ENCODE measurements at places on chromosomes 7 and 10.

- DNase-seq: no peak
These were observed 33.0 kb downstream of the RASGEF1A start for GRCh38 chr10:43233601-43234430.

GRCh38 chr10:79044846-79045245 is 23.9 kb upstream of the ZMIZ1 start:
- DNase-seq: no peak

DNA sequence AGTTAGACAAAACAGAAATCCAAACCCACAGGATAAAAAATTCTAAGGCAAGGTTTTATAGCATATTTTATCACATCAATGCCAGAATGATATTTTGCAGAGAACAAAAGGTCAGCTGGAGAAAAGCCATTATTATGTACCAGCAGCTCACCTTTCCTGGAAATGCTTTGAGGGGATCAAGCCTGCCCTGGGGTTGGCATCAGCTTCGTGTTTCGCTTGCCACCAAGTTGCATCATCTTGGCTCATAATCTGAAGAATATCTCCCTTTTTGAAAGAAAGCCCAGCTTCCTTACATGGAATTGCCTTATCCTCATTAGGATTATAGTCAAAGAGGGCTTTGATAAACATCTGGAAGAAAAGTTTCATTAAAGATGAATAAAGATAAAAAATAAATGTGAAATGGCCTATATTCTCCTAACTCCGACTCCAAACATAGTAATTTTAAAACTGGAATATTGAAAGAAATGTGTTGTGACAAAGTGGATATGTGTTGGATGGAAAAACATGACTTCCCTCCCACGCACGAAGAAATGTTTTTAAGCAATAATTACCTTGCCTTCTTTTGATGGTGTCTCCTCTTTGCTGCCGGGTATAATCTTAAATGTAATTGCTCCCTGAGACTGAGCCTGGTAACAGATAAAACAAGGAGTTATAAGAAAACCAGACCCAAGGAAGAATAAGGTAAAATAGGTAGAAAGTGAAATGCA is 121.3 kb upstream of the ODAD2 start:
- DNase-seq: no peak

DNA sequence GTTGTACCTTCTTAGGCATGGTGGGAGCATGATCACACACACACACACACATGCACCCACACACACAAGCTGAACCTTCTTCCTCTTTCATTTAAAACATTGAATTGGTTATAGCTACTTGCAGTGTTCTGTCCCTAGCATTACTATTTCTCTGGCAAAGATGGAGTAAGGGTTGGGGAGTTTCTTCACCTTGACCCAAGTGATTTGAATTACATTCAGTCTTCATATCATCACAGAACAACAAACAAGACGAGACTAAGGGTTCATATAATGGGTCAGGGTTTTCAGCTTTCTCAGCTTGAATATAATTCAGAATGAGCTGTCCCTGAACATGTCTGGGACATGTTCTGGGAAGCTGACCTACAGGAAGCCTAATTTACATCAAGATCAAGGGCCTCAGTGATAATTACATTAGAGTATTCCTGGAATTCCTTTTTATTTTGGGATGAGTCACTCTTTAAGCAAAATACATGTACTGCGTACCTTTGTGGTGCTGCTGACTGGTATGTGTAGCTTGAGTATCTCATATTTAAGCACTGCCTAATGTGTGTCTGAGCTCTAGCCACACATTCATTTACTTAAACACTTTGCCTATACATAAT is 213.5 kb upstream of the TMEM229A start:
- no peak for DNase-seq

DNA sequence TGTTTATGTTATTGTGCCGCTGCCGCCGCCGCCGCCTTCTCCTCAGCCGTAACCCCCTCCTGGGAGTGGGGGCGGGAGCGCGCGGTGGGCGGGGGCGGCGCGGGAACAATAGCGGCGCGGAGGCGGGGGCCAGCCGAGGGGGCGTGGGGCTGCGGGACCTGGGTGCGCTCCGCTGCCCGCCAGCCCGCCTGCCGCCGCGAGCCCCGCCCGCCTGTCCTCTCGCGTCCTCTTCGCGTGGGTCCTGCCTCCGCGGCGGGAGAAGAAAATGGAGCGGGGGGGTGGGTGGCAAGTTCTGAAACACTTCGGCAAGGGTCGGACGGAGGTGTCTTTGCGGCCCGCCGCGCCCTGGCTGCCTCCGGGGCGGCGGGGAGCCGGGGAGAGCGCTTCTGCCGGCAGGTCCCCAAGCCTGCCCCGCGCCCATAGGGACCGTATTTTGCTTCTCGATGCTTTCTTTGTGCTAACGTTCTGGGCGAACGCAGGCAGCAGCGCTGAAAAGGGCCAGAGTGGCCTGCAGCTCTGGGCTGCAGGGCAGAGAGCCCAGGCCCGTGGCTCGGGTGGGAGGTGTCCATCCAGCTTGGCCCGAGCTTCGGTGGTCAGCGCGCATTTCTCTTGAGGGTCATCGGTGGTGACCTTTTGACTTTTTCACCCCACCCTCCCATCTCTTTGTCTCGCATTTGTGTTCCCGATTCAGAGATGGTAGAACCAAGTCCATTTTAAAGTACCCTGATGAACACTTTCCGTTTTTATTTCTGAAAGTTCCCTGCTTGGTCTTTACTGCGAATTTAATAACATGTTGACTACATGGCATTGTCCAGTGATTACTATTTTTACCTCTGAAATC is 613 bp downstream of the MAPK8 start:
- DNase-seq: no peak

DNA sequence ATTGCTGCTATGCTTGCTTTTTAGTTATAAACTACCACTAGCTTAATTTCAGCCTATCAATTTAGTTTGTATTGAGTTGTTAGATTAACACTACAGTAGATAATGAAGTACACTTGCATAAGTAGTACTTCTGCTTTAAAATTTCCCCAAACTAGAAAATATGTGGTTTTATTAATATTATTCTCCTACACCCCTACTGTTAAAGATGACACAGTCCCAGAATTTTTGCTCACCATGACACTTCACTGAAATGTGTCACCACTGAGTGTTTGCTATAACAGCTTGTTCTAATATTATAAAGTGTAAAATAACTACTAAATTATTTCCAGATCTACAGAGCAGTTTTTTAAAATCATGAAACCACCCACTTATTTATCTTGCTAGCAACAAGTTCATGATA is 31.6 kb downstream of the RHEB start:
- no peak for DNase-seq

- DNase-seq: no peak
These were observed 35.3 kb downstream of the INPP5F start for GRCh38 chr10:119761106-119761505.

DNA sequence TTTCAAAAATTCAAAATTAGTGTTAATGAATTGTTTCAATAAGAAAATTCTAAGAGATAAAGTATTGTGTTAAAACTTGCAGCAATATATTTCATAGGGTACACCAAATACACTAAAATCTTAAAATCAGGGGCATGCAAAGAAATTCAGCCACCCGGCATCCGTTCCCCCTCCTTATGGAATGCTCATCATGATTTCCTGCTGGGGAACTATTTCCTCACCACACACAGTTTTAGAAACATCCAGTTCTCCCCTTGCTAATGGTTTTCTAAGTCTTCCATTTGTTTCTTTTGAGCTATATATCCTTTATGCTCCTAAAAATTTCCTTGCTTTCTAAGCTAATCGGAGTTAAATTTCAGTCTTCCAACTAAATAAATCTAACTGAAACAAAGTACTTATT is 60.7 kb downstream of the CHCHD3 start:
- no peak for DNase-seq

GRCh38 chr10:43265799-43266721 is 805 bp downstream of the RASGEF1A start:
- no peak for DNase-seq

DNA sequence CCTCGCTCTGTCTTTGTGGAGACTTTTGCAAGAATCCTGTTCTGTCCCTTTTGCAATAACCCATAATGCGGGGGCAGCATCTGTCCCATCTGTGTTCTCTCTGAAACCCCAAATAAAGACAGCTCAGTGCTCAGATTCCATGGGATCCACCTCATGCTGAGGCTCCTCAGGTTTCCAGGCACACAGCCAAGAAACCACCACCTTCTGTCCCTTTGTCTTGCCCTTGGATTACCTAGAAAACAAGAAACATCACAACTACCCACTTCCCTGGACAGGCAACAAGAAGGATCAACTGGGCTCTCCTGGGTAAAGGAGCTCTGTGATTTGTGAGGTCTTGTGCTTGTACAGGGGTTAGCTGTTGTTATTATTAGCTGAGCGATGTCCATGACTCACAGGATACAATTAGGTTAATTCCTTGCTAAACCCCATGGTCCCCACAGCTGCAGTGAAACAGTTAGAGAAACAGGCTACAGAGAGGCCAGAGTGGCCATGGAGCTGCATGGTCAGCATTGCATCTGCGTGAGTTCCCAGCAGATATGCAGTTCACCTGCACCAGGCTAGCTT is 50.2 kb downstream of the CXCL12 start:
- DNase-seq: no peak

- no peak for DNase-seq
These were observed 1.4 kb upstream of the ADAM8 start for GRCh38 chr10:133277993-133278576.

DNA sequence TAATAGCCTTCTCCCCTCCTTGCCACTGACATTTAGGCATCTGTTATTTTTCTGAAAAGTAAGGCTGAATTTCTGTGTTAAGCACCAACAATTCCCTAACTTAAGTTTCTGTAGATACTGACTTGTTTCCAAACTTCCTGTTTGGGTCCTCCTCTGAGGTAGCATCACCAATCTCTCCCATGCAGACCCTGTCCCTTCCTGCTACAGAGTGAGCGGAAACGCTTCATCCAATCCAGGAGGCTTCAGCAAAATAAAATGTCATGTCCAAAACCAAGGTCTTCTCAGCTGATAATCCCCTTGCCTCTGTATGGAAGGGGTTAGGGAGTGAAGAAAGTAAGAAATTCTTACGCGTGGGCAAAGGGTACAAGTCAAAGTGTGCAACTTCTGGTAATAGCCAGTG is 29.9 kb downstream of the XPNPEP1 start:
- no peak for DNase-seq

- DNase-seq: no peak
These were observed 33.8 kb upstream of the ELMO1 start for GRCh38 chr7:37482505-37482904.

GRCh38 chr7:148058092-148058491 is 532.5 kb upstream of the C7orf33 start:
- peak; percentile 50 for DNase-seq

- DNase-seq: no peak
These were observed 387.6 kb upstream of the NRP1 start for GRCh38 chr10:33722067-33722466.

DNA sequence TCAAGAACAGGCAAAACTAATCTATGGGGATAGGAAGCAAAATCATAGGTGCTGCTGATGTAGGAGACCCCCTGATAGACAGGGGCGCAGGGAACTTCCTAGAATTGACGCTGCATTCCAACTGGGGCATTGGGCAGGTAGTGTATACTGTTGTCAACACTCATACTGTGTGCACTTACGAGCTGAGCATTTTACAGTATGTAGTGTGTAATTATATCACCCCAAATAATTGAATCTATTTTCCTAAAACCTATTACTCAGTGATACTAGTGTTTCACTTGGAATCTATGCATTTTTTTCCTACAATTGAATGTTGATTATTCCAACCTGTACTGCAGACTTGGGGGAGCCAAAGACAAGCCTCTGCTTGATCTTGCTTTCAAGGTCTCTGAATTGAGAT is 207.0 kb upstream of the PRKCQ start:
- no peak for DNase-seq

GRCh38 chr10:78007172-78007571 is 22.1 kb downstream of the POLR3A start:
- no peak for DNase-seq

- no peak for DNase-seq
These were observed 533.9 kb downstream of the TCERG1L start for GRCh38 chr10:130777507-130778165.

GRCh38 chr10:71846816-71847215 is 4.2 kb downstream of the PSAP start:
- no peak for DNase-seq

GRCh38 chr10:129472696-129473555 is 5.9 kb downstream of the MGMT start:
- DNase-seq: no peak

DNA sequence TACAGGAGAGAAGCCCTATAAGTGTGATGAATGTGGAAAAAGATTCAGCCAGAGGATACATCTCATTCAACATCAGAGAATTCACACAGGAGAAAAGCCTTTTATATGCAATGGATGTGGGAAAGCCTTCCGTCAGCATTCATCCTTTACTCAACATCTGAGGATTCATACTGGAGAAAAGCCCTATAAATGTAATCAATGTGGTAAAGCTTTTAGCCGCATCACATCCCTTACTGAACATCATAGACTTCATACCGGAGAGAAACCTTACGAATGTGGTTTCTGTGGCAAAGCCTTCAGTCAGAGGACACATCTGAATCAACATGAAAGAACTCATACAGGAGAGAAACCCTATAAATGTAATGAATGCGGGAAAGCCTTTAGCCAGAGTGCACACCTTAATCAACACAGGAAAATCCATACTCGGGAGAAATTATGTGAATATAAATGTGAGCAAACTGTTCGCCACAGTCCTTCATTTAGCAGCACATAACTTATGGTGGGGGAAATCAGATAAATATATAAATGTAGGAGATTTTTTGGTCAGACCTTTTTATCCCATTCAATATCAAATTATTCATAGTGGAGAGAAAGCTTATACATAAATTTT is 12.1 kb upstream of the MRPS17 start:
- DNase-seq: no peak

DNA sequence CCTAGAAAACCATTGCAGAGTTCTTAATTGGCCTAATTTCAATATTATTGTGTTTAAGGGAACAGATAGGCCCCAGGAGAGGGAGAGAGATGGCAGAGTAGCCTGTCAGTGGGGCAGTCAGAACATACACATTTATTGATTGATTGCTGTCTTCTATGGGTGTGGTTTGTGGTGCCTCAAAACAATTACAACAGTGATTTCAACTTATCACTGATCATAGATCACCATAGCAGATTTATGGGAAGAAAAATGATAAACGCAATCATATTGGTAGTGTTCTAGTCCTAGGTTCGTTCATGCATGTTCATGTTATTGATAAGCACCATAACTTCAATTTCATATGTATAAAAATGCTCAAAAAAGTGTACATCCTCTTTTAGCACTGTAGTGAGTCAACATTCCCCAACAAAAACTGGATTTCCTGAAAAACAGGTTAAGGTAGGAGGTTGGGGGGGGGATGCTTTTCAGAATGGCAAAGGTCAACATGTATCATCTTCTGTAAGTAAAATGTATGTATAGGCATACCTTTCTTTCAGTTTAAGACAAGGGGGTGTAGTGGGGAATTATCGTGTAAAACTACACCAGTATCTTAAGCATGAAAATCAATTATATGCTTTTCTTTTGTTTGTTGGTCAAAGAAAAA is 1.1 kb upstream of the TNKS2 start:
- no peak for DNase-seq

All from NCI-H446 (cell line).